ENCODE measurements at places on chromosomes 13 and 19.

- DNase-seq = no peak
Observed at GRCh38 chr19:3131168-3131567, 4.7 kb upstream of the GNA15 start.

DNA sequence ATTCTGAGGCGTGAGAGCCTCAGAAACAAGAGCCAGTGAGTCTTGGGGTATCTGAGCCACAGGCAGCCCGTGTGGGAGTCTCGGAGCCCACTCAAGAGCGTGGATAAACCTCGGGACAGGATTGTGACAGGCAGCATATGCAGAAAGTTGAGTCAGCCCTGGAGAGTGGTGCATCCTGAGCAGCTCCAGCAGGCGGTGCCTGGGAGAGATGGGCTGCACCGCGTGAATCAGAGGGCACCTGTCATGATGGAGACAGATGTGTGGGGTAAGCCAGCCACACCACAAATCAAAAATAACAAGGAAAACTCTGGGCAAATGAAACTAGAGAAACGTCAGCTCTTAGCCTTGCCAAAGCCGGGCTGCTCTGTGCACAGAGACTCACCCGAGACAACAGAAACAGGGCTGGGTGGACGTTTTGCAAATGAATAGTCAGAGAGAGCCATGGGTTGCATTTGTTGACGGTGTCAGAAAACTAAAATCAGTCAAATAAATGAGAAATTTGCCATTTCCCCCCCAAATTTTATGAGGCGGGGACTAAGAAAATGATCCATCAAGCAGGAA, 30.0 kb upstream of the POP4 start:
- no peak for DNase-seq

- DNase-seq = no peak
Observed at GRCh38 chr13:40589285-40590109, 76.9 kb downstream of the FOXO1 start.

GRCh38 chr13:98565726-98566565, 11.0 kb downstream of the STK24 start:
- DNase-seq = no peak

DNA sequence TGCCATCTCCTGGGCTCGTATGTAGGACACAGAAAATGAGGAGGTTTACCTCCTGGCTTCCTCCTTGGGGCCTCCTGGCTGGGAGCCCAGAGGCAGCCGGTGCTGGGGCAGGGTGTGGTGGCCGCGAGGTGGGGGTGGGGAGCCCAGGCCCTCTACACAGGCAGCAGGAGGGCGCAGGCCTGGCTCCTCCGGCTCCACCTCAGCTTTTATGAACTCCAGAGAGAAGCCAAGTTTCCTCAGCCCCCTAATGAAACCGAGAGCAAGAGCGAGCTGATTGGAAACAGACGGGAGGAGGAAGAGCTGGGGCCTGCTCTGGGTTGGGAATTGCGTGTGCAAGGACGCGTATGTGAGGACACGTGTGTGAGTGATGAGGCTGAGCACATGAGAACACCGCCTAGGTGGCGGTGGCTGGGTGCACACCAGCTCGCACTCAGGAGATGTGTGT, 23.1 kb downstream of the LYL1 start:
- no peak for DNase-seq

GRCh38 chr13:83056269-83056668, 826.0 kb downstream of the SLITRK1 start:
- no peak for DNase-seq

DNA sequence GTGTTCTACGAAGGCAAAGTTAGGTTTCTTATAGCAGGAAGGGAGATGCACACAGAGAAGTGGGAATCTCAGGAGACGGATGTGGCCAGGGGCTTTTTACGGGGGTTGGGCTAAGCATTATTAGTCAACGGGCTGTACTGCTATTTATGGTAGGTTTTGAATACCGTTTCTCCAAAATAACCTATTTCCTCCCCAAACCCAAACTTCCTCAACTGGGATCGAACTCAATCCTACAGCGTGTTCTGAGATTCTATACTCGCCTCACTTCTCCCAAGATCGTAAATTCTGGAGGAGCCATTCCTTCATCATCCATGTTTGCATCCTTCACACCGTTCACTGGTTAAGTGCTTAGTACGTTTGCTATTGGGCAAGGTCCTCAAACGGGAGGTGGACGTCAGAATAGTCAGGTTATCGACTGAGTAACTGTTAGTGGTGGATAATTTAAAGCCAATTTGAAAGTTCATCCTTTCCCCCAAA, 1.2 kb upstream of the TRIM13 start:
- DNase-seq = no peak

DNA sequence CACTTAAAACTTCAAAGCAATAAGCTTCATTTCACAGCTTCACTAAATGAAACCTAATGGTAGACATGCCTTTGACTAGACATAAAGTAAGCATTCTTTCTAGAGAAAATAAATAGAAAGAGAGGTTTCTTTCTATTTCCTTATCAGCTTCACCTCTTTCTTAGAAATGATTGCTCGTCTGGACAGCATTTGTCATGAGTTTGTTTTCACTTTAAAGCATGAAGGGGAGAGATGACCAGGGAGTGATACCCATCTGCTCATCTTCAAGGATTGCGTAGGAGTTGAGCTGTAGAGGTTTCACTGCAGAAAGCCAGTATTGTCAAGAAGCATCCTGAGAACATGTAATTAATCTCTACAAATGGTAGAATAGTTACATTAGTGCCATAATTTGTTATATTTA, 61.3 kb downstream of the COL4A2 start:
- no peak for DNase-seq

DNA sequence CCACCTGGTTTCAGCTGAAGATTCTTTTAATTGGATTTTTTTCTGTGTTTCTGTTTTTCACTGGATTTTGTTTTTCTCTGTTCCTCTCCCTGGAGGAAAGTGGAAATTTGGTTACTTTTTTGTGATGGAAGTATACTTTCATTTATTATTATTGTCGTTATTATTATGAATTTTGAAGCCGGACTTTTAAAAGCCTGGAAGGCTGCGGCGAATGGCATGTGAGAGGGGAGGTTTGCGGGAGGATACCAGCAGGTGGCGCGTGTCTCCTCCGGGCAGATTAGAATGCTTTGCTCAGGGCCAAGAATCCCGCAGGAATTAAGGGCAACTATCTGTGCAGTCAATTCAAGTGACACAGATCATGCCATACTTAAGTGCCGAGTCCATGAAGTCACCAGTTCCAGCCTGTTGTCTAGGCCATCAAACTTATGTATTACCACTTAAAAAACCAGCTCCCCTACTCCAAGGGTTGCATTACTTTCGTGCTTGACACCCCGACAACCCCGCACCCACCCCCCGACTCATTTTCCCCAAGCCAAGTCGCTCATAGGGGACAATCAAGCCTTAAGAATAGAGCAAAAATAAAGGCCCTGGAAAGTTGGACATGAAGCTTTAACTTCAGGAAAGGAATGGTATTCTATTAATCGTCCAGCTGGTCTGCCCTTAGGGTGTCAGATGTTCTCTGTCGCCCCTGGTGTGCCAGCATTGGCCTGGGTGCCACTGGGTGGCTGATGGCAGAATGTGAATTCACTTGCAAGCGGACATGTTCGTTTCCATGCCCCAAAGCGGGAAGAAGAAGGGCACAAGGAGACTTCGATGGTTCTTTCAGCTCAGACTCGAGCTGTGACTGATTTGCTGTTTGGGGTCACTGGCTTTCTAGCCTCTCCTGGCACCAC, 1.3 kb upstream of the LRCH1 start:
- DNase-seq = no peak

DNA sequence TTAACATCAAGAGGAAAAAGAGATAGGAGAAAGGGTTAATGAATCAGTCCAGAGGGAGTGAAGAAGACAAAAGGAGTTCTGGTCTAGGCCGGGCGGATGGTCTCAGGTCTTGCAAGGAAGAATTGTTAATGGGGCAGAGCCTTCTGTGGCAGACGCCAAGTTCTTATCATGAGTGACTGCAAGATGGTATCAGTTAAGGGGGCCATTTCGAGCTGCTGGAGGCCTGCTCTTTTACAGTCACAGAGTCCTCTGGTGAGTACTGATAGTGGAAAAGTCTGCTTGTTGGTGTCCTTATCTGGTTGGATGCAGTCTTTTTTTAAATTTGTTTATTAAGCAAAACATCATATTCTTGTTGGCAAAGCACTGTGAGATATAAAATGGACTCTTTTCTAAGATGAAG, 590.9 kb upstream of the SGCG start:
- DNase-seq = no peak

GRCh38 chr19:21483589-21484170, 21.7 kb upstream of the ZNF429 start:
- no peak for DNase-seq

Measured in cortex of kidney (tissue), 1 donor.